ENCODE measurements at places on chromosomes 16 and 17. TPM values are rescaled to one million over a fixed set of nuclear protein-coding genes. Genes with fewer than 3 reads are reported as not detected.
A peak's percentile ranks its signal among the peaks of the same experiment; 100 is the strongest.

- no peak for DNase-seq
- no peaks in the 10 kb centered on the region for H3K36me3 ChIP-seq
- H3K4me1 ChIP-seq: peaks cover 8% of the 10 kb centered on the region
- no peak overlapping the region for H3K4me3 ChIP-seq
- no peaks in the 10 kb centered on the region for H3K27me3 ChIP-seq
These were observed 21.1 kb downstream of the HELZ start for GRCh38 chr17:67223924-67224323.

GRCh38 chr16:46736695-46737094 lies 11.4 kb downstream of the MYLK3 start:
- no peak overlapping the region for H3K27ac ChIP-seq
- DNase-seq: no peak
- H3K4me1 ChIP-seq: no peaks in the 10 kb centered on the region
- no peak overlapping the region for H3K4me3 ChIP-seq

- no peak overlapping the region for H3K27ac ChIP-seq
- DNase-seq: no peak
- H3K27me3 ChIP-seq: no peaks in the 10 kb centered on the region
- no peaks in the 10 kb centered on the region for H3K36me3 ChIP-seq
These were observed 22.7 kb upstream of the RFFL start for GRCh38 chr17:35086164-35086563.

- H3K27ac ChIP-seq: no peak overlapping the region
- no peaks in the 10 kb centered on the region for H3K4me1 ChIP-seq
- no peaks in the 10 kb centered on the region for H3K27me3 ChIP-seq
- H3K4me3 ChIP-seq: no peak overlapping the region
- no peaks in the 10 kb centered on the region for H3K36me3 ChIP-seq
These were observed 16.3 kb downstream of the NACA2 start for GRCh38 chr17:61574542-61575351.

Gene PHOSPHO1
- total RNA-seq: 1.4 TPM

GRCh38 chr16:80591071-80591915 lies 50.5 kb downstream of the DYNLRB2 start:
- DNase-seq: no peak
- H3K4me3 ChIP-seq: no peak overlapping the region
- H3K36me3 ChIP-seq: no peaks in the 10 kb centered on the region
- no peaks in the 10 kb centered on the region for H3K27me3 ChIP-seq
- no peak overlapping the region for H3K27ac ChIP-seq
- H3K4me1 ChIP-seq: no peaks in the 10 kb centered on the region

Gene SGCA
- 83.5 TPM for total RNA-seq

- H3K27ac ChIP-seq: peak overlapping the region; percentile 85
- peaks cover 79% of the 10 kb centered on the region for H3K4me1 ChIP-seq
- H3K4me3 ChIP-seq: no peak overlapping the region
- no peaks in the 10 kb centered on the region for H3K27me3 ChIP-seq
- H3K36me3 ChIP-seq: no peaks in the 10 kb centered on the region
These were observed 17.8 kb downstream of the USP31 start for GRCh38 chr16:23131436-23131835.

- peak overlapping the region; percentile 87 for H3K27ac ChIP-seq
- no peak for DNase-seq
- H3K36me3 ChIP-seq: peaks cover 15% of the 10 kb centered on the region
- H3K4me1 ChIP-seq: peaks cover 55% of the 10 kb centered on the region
- no peaks in the 10 kb centered on the region for H3K27me3 ChIP-seq
- peak overlapping the region; percentile 90 for H3K4me3 ChIP-seq
These were observed 945 bp upstream of the UQCRC2 start for GRCh38 chr16:21952040-21952792.

- H3K27ac ChIP-seq: no peak overlapping the region
- no peaks in the 10 kb centered on the region for H3K4me1 ChIP-seq
- DNase-seq: no peak
- no peaks in the 10 kb centered on the region for H3K36me3 ChIP-seq
- no peaks in the 10 kb centered on the region for H3K27me3 ChIP-seq
These were observed 12.6 kb upstream of the CDR2 start for GRCh38 chr16:22386976-22387375.
